ENCODE measurements at places on chromosomes 6 and 20.

- DNase-seq: no peak
Observed at GRCh38 chr20:47561180-47561579, 59.5 kb downstream of the NCOA3 start.

GRCh38 chr20:23135449-23136420, 49.6 kb upstream of the CD93 start:
- no peak for DNase-seq

GRCh38 chr20:44405257-44405656, 49.8 kb downstream of the HNF4A start:
- no peak for DNase-seq

GRCh38 chr6:15936503-15936902, 192.4 kb upstream of the MYLIP start:
- DNase-seq: no peak

- no peak for DNase-seq
Observed at GRCh38 chr20:19967445-19967844, 49.7 kb upstream of the NAA20 start.

Data from stimulated activated CD4-positive, alpha-beta T cell treated with anti-CD3 and anti-CD28 coated beads, Interleukin-1b, Interleukin-23, amount 100 ng/mL, for 1 hour (primary cell).